ENCODE measurements at places on chromosomes 12 and 14.

GRCh38 chr12:99170037-99170436 is 477.5 kb upstream of the GARIN6 start:
- no peak for DNase-seq

- no peak for DNase-seq
Observed at GRCh38 chr14:102182936-102183619, 43.4 kb downstream of the WDR20 start.

GRCh38 chr12:131808744-131809371 is 19.3 kb upstream of the MMP17 start:
- DNase-seq, result peak; percentile 24

DNA sequence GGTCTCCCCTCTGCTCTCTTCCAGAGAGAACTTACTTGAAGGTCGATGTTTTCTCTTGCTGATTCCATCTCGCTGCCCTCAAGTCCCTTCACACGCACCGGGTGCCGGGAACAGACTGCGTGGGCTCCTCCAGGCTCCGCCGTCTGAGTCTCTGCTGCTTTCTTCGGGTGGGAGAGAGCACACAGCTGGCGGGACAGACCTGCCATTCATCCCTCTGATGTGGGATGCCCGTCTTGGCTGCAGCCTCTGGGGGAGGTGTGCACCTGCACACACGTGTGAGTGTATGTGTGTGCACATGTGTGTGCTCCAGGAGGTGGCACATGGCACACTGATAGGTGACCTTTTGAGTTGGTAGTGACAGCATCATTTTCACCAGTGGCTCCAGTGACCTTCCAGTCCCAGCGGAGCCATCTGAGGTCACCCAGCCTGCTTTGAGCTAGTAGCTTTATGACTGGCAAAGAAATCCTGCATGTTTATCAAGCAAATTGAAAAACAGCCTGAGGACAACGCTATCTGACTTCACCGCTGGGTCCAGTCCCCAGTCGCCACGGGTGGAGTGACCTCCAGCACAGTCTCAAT is at the start of gene NINJ2:
NINJ2 (minus strand) TSS at position 153 of the 579 bp plus-strand sequence; CDS start at position 68, 85 bp downstream.
- DNase-seq, result no peak
